Aorta (tissue), 5 donors: ENCODE measurements at places on chromosomes 16 and 17.

GRCh38 chr17:28416703-28417311, 10.8 kb upstream of the SLC46A1 start:
- peak; percentile 57 for DNase-seq

DNA sequence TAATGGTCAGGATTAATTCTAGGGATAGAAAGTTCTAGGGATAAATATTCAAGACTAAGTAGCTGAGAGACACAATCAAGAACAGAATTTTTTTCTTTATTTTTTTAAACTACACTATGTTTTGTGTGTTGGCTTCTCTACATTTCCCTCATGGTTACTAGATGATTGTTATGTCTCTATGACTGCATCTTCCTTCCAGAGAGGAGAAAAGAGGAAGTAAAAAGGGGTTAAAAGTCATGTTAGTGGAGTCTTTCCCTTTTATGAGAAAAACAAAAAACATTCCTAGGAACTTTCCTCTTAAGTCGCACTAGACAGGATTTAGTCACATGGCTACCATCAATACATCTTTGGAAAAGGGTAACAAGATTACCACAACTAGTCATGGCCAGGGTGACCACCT, 375.0 kb downstream of the KCNJ2 start:
- DNase-seq: no peak

- no peak for DNase-seq
These were observed 504 bp upstream of the GOSR1 start for GRCh38 chr17:30476726-30477082.

DNA sequence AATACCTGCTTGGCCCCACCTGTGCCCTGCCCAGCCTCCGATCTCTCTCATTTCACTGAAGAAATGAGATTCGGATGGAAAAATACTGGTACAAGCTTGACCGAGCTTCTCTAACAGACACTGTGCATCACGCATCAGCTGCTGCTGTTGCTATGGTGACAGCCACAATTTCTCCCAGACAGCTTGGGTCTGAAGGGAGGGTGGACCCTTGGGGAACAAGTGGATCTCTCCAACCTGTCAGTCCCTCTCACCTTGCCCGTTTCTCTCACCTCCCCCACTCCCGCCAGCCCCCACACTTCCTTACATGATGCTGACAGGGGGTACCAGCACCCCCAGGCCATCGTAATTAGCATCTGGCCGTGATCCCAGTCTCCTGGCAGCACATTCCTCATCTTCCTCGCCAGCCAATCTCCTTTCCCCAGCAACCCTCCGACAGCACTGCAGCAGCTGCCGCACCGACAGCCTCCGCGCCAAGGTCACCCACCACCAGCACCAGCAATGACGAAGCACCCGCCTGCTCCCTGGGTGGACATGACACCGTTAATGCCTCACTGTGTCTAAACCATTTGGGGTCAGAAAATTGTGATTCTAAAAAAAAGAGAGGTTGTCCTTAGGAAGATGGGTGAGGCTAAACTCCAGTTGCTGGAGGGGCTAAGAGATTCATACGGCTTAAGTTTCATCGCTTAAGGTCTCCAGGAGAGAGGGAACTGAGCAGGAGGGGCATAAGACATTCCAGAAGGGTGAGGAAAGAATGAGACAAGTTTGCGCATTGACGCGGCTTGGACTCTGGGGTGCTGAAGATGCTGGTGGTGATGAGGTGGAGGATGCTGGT, 58.6 kb upstream of the TNRC6A start:
- peak; percentile 90 for DNase-seq
